ENCODE measurements at places on chromosomes 6 and 20. TPM values are rescaled to one million over a fixed set of nuclear protein-coding genes. Genes with fewer than 3 reads are reported as not detected.

- DNase-seq, result no peak
Measured at GRCh38 chr20:22946596-22946995, 88.5 kb upstream of the SSTR4 start.

DNA sequence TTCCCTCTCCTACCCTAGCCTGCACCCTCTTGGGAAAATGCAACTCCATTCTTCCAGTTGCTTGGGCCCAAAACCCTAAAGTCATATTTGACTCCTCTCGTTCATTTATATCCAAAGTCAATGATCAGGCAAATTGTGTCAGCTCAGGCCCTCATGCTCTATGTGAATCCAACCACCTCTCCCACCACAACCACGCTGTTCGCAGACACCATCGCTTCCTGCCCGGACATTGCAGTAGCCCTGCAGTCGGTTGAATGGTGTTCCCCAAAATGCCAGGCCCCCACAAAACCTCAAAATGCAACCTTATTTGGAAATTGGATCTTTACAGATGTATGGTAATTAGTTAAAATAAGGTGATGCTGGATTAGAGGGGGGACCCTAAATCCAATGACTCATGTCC is 98.3 kb downstream of the PREX1 start:
- DNase-seq, result no peak

DNA sequence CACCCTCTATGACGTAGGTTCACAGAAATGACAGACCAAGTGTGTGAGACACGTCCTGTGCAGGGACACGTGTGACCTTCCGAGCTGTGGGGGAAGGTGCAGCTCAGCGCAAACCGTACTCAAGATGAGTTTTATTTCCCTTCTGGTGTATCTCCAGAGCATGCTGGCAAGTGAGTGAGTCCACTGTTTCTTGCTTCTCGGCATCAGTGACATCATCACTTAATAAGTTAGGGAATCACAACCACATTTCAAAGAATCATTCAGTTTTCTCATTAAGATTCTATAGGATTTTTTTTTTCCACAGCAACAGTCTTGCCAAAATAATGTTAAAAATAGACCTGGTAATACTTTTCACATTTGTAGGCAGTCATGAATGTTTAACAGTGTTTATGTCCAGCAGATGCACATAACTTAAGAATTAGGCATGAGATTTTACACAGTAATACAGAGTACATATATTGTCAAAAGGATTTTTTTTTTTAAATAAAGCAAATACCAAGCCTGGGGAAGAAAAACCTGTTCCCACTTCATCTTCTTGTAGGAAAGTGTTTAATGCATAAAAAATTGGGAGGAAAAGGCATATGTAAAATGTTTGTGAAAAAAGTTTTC is 417.8 kb downstream of the CDC5L start:
- no peak for DNase-seq

Gene FAM209B
- 0.55 TPM for total RNA-seq

GRCh38 chr6:113142671-113143174 is 714.4 kb upstream of the MARCKS start:
- DNase-seq, result no peak

Gene ENPP3
- 0.14 TPM for total RNA-seq

DNA sequence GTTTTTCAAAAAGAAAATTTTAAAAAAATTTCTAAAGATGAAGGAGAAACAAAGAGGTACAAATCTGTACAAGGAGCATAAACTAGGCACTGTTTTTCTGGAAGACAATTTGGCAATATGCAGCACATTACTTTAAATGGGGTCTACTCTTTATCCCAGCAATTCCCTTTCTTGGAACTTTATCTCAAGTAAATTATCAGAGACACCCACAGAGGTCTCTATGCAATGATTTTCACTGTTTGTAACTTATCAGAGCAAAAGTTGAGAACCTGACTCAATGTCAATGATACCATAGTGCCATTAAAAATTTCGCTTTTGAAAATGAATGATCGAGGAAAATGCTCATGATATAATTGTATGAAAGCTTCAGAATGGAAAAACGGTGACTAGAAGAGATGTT is 35.7 kb downstream of the SLC22A23 start:
- no peak for DNase-seq

Gene CGA
- not detected for total RNA-seq

DNA sequence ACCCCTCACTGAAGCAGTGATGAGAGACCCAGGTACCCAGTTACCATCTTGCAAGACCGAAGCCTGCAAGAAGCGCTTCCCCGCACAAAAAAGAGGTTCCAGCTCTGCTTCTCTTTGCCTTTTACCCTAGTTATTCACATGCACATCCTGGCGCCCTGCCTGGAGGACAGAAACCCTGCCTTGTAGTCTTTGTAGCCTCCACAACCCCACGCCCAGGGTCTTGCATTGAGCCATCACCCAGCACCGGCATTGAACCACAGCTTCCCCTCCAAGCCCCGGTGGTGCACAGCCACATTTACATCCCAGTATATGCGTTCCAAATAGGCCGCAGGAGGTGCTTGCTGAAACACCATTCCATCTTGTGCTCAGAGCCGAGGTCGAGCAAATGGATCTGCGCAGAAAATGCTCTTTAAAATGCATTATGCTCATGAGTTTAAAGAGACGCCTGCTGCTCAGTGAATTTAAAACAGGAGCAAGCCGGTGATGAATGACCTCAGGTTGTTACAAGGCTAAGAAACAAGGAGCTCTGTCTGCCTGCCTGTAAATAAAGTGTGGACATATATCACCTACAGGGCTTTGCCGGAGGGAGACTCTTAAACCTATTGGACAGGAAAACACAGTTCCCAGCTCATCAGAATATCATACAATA is 61.7 kb downstream of the GNAS-AS1 start:
- DNase-seq, result no peak

DNA sequence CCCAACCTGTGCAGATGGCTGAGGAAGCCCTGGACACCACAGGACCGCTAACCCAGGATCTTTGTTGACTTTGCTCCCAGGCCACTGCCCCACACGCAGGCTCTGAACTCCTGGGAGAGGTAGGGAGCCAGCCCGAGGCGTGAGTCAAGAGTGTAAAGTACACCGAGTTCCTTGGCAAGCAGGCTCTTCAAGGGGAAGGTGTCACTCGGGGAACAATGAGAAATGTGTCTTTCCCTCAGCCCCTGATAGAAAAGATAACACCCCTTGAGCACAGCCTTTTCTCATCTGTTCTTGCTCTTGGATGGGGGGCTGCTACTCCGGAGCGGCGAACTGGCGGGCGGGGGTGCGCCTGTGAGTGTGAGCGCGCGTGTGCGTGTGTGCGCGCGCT is 472 bp upstream of the EDN3 start:
- no peak for DNase-seq
